Memory B cell (primary cell): ENCODE measurements at places on chromosomes 11 and 22.
A peak's percentile ranks its signal among the peaks of the same experiment; 100 is the strongest.

DNA sequence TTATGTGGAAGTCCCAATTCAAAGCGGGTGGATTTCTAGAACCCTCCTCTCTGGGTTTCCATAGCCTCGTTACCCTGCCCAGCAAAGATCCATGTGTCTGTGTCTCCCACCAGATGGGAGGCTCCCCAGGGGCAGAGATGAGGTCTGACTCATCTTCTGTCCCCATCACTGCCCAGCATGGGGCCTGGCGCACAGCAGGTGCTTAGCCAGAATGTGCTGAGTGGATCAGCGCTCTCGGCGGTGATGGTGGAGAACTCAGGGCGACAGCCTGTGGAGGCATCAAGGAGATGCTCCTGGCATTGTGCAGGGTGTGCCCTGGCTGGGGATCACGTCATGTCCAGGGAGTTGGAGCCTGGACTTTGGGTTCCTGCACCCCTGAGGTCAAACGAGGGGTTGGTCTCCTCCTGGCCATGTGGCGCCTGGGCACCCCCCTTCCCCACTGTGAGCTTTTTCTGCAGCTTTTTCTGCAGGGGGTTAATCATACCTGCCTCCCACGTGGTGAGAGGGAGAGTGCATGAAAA is 46.1 kb upstream of the RFPL3 start:
- DNase-seq, result no peak

DNA sequence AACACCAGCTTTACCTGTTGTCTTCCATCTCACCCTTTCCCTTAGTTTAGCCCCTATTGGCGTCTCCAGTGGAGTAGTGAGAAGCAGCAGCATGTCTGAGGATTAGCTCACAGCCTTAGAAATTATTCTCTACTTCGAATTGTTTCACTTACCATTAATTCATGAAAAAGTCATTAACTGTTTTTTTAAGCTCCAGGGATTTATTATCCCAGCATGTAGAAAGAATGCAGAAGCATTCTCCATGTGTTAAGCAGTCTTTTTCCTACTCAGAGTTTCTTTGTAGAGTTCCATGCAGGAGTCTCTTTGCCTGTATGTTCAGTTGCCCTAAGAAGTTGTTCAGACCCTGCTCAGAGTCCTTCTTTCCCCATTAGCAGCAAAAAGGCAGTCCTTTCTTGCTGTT is 137.9 kb upstream of the RASSF10 start:
- no peak for DNase-seq

DNA sequence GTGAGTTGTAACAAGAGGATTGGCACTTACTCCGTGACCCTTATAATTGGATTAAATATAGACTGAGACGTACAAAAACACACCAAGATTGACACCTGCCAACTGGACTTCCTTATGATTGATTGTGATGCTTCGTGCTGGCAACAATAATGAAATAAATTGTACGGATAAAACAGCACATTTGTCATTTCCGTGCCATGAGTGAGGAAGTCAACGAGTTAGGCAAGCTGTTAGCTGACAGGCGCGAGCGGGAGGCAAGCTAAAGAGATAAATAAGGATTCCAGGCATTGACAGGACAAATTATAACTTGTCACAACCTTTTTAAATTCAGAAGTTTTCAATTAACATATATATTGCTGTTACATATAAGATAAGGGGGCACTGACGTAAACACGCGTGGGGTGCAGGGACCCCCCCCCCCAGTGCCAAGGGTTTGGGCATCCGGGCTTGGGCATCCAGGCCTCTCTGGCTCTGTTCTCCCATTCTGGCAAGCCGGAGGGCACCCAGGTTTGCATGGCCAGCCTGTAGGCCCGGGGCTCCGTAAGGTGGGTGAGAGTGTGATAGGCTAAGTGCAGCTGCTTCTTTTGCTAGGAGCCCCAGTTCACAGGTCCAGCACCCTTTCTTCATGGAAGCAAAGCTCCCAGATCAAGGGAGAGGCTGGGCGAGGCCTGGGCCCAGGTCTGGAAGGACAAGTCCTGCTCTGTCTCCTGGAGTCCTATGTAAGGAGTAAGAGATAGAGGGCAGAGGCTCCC is 11.2 kb upstream of the PAX6 start:
- DNase-seq, result no peak

DNA sequence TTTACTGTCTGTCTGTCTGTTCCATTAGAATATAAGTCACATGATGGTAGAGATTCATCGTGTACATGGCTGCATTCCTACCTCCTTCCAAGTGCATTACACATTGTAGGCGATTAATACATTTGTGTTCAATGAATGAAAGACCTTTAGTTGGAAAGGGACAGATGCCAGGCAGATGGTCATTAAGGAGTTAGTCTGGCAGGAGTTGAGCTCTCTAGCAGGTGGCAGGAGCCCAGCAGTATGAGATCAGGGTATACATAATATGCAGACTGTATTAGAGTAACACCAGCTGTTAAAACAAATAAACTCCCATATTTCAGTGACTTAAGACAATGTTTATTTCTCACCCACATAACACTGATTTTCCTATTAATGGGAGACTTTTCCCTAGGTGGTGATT is 147.7 kb upstream of the LARGE1 start:
- no peak for DNase-seq

GRCh38 chr22:46139895-46140350 is 10.4 kb upstream of the PPARA start:
- no peak for DNase-seq

- peak; percentile 78 for DNase-seq
Measured at GRCh38 chr11:47899801-47900200, 51.7 kb upstream of the NUP160 start.

- DNase-seq, result no peak
Measured at GRCh38 chr11:65492387-65492636, 6.5 kb upstream of the MALAT1 start.

- no peak for DNase-seq
Measured at GRCh38 chr11:119339589-119340334, 921 bp downstream of the C1QTNF5 start.
